ENCODE measurements at places on chromosomes 6 and 20.

DNA sequence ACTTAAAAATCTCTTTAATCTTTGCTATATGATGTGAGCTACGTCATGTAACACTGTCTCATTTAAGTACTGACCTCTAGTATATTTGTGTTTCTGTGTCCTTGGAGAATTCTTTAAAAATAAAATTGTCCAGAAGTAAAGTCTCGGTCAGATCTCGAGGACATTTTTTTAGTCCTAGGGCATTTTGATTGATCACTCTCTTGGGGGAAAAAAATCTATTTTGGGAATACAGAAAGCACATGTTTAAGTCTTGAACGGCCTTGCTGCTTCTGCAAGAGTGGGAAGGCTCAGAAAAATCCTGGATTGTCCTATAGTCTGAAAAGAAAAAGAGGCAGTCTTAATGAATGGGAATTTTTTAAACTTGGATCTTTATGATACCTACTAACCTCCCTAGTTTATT lies 234.3 kb downstream of the UTRN start:
- DNase-seq, result no peak

DNA sequence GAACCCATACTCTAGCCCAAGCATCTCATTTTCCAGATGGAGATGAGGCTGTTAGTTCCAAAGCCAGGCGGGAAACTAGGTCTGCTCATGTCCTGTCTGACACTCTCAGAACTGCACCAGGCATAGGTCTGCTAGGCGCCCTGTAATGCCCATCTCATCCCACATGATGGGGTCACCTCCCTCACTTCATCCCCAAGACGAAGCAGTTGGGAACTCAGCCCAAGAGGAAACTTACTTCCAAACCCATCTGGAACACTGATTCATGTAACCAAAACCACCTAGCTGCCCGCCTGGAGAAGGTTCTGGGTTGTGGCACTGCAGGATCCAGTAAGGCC lies 119.4 kb upstream of the PRND start:
- DNase-seq, result no peak

- no peak for DNase-seq
Observed at GRCh38 chr6:55560290-55560885, 18.6 kb downstream of the HMGCLL1 start.

GRCh38 chr20:50297498-50298376 lies 107.1 kb downstream of the CEBPB start:
- DNase-seq, result peak; percentile 62

DNA sequence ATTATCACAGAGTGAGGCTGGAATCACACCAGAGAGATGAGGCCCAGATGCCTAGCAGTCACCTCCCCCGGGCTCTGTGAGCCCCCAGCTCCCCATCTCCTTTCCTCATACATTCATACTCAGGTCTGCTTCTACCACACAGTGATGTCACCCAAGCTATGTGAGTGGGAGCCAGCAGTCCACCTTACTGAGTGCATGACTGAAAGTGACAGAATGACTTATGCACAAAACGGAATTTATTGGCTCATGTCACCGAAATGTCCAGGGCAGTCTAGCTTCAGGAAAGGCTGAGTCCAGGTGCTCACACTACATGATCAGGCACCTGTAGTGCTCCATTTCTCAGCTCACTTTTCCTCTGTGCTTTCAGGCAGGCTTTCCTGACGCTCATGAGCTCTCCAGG lies 36.7 kb upstream of the CCN6 start:
- no peak for DNase-seq
